ENCODE measurements at places on chromosomes 3 and 15. TPM values are rescaled to one million over a fixed set of nuclear protein-coding genes. Genes with fewer than 3 reads are reported as not detected.

DNA sequence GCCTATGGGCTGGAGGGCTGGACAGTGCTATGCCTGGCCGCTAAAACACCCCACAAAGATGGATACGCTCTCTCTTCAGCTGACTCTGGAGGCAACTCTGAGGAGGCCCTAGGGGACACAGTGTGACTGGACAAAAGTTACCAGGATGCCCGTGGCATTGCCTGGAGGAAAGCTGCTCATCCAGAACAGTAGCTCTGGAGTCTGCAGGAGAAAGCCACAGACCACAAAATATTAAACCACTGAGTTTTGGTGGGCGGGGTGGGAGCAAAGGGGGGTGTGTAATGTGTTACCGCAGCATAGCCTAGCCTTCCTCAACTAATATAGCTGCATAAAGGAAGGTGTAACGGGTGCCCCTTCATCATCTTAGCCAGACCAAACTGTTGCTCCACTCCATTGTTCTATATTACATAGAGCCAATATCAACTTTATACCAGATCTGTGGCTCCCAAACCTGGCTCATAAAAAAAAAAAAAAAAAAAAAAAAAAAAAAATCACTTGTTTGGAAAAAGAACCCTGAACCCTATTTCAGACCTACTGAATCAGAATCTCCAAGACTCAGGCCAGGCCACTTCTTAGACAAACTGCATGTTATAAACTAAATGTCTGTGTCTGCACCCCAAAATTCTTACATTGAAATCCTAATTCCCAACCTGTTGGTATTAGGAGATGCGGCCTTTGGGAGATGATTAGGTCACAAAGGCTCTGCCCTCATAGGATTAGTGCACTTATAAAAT lies 132.6 kb downstream of the TNIK start:
- DNase-seq = peak; percentile 77

DNA sequence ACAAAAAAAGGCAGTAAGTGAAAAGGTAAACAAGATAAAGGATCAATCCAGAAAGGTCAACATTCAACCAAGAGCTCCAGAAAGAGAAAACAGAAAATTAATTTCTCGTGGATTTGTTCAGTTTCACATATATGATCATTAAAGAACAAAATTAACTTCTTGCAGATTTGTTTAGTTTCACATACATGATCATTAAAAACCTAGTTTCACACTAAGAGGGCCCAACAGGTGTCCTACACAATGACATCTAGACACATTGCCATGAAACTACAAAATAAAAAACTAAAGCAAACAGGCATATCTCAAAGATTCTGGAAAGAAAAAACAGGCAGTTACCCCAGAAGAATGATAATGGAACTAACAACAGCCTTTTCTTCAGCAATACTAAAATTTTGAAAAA lies 22.1 kb downstream of the PHC3 start:
- DNase-seq = no peak

GRCh38 chr15:47206358-47206978 lies 510.8 kb upstream of the SEMA6D start:
- DNase-seq = peak; percentile 23

DNA sequence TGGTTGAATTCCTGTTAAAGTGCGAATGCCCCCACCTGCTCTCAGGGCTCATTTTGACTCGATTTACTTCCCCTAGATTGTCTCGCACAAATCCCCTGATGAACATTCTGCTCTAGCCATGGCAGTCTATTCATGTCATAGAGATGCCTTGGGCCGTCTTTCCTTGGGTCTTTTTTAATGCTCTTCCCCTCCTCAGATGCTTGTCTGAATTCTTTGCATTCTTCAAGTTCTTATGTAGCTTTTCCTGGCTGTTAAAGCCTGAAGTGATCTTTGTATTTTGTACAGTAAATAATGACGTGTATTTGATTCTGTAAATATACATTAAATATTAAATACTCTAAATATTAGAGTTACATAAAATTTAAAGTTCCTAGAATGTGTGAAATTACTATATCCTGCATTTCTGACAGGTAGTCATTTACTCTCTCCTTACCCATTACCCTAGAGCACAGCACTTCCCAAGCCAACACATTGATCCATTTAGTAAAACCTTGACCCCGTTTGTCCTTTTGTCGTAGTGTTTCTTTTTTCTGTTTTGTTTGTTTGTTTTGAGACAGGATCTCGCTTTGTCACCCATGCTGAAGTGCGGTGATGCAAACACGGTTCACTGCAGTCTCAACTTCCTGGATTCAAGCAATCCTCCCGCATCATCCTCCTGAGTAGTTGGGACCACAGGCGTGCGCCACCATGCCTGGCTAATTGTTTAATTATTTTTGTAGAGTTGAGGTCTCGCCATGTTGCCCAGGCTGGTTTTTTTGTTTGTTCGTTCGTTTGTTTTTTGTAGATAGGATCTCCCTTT lies 47.9 kb downstream of the YEATS2 start:
- peak; percentile 50 for DNase-seq

- DNase-seq = no peak
These were observed 4.3 kb downstream of the RBP1 start for GRCh38 chr3:139534992-139535879.

- no peak for DNase-seq
These were observed 62.4 kb downstream of the RTP4 start for GRCh38 chr3:187430576-187430975.

The SI gene
- total RNA-seq = not detected
